ENCODE measurements at places on chromosomes 5 and 9.

GRCh38 chr9:96281641-96282040 is 20.3 kb downstream of the HSD17B3 start:
- DNase-seq = no peak

DNA sequence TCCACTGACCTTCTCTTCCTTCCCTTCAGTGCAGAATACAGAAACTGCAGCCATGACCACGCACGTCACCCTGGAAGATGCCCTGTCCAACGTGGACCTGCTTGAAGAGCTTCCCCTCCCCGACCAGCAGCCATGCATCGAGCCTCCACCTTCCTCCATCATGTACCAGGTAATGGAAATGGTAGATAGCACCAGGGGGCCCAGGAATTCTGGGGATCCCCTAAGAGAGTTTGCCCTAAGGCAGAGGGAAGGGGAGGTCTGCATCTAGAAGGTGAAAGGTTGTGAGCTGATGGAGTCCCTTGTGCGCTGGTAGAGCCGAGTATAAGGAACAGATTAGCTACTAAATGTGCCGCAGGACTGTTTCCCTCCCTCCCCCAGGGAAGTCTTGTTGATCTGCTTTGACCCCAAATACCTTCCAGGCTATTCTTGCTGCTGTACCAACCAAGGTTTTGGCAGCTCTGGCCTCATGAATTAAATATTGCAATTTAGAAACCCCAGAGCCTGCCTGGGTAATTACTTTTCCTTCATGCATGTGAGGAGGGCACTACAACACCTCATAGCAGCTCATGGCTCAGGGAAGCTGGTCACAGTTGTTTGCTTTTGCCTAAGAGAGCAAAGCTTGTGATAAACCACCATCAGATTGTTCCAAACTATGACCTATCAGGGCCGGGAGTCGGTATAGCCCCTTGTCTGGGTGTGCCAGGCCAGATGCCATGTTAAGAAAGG is 19.6 kb downstream of the CYFIP2 start:
- no peak for DNase-seq

GRCh38 chr9:96871176-96871575 is 16.9 kb upstream of the ZNF782 start:
- DNase-seq = no peak

DNA sequence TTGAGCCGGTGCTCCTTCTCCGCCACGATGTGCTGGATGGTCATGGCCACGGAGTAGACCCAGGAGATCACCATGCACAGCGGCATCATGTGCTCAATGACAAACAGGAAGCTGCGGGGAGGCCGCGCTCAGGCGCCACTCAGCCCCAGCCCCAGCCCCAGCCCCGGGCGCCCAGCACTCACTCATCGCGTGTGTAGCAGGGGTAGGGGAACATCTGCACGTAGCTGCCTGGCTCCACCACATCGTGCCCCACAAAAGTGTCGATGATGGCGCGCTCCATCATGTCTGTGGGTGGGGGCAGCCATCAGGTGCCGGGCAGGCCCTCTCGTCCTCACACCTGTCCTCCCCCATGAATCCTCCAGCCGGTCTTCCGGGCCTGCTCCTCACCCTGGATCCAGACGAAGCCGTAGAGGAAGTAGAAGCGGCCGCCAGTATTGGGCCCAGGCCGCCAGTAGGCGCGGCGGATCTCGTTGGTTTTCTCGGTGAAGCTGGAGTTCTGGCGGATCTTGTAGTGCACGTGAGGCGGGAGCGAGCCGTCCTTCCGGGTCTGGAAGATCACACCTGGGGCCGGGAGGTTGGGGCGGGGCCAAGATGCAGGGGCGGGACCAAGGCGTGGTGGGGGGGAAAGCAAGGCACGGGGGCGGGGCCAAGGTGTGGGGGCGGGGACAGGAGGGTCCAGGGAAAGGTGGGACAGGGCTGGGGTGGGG is 10.1 kb downstream of the ABCA2 start:
- DNase-seq = no peak

GRCh38 chr9:128916204-128916603 is 4.6 kb upstream of the PHYHD1 start:
- no peak for DNase-seq

- no peak for DNase-seq
Observed at GRCh38 chr5:95241161-95241560, 43.7 kb downstream of the MCTP1 start.

- DNase-seq = no peak
Observed at GRCh38 chr5:20604992-20605391, 617.0 kb upstream of the CDH18 start.

DNA sequence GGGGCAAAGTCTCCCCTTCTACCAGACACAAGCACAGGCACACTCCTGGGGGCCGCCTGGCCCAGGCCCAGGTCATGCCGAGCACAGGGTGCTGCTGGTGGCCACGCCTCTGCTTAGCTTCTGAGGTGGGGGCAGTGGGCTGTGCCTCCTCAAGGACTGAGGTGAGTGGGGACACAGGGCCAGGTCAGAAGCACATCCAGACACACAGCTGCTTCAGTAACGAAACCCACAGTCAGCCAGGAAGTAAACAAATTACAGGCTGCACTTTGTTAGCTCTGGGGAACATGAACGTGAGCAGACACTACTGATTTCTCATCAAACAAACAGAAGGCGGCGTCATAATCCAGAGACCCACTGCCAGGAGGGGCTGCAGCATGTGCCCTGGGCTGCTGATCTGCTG is 192.4 kb downstream of the HSPA4 start:
- DNase-seq = no peak

GRCh38 chr5:69019668-69020375 is 74.0 kb upstream of the SLC30A5 start:
- DNase-seq = no peak

- no peak for DNase-seq
Observed at GRCh38 chr9:137482094-137482781, 23.1 kb upstream of the NSMF start.

DNA sequence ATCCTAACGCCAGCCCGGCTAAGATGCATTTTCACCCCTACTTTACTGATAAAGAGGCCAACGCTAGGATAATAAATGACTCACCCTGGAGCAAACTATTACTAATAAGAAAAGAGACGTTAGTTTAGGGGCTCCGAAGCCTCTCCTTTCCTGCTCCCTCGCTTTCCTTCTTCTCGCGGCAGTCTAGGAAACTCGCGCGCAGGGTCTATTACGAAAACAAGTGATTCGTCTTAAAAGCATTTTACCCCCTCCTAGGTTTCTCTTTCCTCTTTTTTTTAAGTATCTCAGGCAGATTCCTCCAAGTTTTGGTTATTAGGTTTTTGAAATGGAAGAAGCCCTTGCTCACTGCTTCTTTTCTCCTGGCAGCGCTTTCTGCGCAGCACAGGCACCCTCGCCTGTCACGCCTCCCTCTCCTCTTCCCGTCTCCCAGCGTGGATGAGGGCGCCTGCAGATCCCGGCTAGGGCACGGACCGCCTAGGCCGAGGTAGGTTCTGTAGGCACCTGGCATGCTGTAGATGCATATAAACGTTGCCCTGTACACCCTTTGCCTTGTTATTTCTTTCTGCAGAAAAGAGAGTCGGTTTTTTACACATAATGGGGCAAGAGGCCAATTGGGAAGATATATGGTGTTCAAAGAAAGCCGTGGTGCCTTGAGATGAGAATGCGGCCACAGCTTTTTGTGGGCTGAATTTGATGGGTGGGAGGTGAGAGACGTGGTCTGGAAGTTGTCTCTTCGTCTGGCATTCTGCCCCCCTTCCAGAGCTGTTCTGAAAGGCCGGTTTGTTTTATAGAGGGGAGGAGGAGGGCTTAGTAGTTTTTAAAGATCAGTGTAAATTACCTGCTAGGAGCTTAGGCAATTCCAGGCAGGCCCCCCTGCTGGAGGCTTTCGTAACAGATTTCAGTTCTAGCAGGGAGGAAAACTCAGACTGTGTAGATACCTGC is 983 bp downstream of the GCNT1 start:
- peak; percentile 48 for DNase-seq

DNA sequence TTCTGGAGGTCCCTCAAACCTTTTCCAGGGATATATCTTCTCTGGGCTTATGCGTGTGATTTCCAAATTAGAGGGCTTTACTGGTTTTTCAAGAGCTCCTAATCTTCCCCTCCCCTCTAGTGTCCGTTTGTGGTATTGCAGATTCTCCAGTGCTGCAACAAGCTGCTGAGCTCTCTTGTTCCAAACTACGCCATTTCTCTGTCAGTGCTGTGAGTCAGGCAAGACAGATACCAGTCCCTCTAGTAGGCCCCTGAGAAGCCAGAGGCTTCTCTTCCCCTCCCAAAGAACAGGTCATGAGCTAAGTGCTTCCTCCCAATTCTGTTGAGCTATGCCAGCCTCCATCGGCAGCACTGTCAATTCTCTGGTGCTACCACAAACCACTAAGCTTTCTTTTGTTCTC is 149.5 kb downstream of the FANCC start:
- DNase-seq = peak; percentile 84

- DNase-seq = no peak
Observed at GRCh38 chr9:136314056-136314416, 10.1 kb upstream of the CCDC187 start.

DNA sequence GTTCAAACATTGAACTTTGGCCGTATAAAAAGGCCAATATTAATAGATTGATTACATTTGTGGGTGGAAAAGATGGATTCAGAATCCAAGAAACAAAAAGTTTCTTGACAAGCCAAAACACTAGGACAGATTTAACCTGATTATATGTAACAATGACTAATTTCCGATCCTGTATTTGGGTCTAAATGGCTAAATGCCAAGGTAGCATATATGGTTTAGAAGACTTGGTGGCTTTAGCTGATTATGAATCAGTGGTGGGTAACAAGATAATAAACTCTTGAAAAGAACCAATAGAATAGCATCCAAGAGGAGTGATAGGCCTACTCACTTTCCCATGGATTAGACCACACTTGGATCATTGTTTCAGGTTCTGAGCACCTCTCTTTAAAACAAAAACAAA is 21.8 kb upstream of the ANP32B start:
- no peak for DNase-seq

GRCh38 chr9:94054716-94055115 is 29.5 kb upstream of the PTPDC1 start:
- no peak for DNase-seq

Measured in SJSA1 (cell line).